ENCODE measurements at places on chromosomes 6 and 20.

DNA sequence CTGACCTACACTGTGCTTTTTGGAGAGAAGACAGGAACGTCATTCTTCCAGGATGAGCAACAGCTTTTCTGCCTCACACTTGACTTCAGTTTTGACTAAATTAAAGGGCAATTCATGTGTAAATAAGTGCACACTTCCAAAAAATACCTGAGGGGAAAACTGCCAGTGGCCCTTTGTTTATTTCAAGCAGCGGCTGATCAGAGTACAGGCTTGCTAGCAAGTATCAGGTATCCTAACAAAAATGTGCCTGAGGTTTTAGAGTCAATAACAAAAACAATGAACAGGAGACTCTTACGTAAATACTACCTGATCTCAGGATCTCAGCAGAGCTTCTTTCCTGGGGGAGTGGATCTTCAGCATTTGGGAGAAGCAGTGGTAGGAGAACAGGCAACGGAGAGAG lies 12.4 kb downstream of the LY86 start:
- no peak overlapping the region for H3K4me3 ChIP-seq
- DNase-seq = no peak
- peak overlapping the region; percentile 46 for H3K27ac ChIP-seq
- H3K36me3 ChIP-seq = peaks cover 52% of the 10 kb centered on the region

DNA sequence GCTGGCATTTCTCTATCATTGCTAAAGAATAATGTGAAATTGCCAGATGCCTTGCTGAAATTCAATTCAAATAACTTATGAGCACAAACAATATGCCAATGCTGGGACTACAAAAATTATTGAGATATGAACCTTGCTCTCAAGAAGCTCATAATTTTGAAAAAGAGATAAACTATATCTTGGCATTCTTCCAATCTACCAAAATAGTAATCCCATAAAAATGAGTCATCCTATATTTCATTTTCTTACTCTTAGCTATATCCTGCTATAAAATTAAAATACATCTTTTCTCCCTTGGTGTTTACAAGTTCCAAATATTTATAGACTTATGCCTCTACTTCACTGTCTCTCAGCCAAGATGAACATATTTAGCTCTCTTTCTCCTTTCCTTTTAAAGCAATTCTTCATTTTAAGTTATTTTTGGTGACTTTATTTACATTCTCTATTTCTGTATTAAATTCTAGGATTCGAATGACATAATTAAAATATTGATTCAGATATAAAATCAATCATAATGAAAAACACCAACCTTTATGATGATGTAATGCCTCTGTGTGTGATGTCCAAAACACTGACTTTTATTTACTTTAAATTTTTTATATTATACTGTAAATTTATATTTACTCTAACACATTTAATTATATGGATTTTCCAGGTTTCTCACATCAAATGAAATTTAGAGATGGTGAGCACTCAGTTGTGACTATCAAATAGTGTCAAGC lies 152.6 kb downstream of the CDK19 start:
- H3K27me3 ChIP-seq = no peaks in the 10 kb centered on the region
- DNase-seq = no peak

DNA sequence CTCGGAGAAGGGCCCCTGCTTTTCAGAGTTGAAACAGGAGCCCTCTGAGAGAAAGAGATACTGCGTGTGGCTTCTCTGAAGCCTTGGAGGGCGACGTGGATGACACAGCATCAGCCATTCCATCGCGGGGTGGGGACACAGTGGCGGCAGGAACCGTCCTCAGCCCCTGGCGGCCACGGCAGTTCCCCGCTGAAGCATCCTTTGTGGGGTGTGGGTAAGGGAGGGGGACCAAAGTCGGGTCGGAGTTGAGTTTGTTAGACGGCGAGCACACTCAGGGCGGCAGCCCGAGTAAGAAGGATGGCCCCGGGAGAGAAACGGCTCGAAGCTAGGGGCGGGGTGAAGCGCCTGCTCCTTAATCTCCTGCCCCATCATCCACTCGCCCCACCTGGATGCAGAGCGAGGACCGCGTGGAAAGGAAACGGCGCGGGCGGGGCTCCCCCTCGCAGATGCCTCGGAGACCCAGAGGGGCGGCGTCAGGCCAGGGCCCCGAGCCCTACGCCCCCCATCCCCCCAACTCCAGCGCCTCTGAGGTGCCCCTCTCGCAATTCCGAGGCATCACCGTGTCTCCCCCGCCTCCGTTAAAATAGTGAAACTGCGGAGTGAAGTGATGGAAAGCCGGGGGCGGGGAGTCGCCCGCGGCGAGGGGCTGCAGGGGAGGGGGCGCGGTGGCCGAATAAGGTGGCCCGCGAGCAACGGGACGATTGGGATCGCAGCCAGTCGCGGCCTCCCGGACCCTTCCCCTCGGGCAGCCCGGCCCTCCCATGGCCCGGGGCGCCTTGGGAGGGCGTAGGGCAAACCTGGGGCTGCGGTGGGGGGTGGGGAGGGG lies 796 bp upstream of the RREB1 start:
- peaks cover 1% of the 10 kb centered on the region for H3K27me3 ChIP-seq
- H3K4me3 ChIP-seq = peak overlapping the region; percentile 82
- H3K4me1 ChIP-seq = peaks cover 31% of the 10 kb centered on the region
- peaks cover 10% of the 10 kb centered on the region for H3K36me3 ChIP-seq
- peak overlapping the region; percentile 95 for H3K27ac ChIP-seq

GRCh38 chr6:142544199-142544838 lies 242.5 kb downstream of the ADGRG6 start:
- H3K36me3 ChIP-seq = peaks cover 3% of the 10 kb centered on the region
- H3K4me1 ChIP-seq = peaks cover 37% of the 10 kb centered on the region
- no peak for DNase-seq
- H3K27me3 ChIP-seq = no peaks in the 10 kb centered on the region
- peak overlapping the region; percentile 76 for H3K27ac ChIP-seq

DNA sequence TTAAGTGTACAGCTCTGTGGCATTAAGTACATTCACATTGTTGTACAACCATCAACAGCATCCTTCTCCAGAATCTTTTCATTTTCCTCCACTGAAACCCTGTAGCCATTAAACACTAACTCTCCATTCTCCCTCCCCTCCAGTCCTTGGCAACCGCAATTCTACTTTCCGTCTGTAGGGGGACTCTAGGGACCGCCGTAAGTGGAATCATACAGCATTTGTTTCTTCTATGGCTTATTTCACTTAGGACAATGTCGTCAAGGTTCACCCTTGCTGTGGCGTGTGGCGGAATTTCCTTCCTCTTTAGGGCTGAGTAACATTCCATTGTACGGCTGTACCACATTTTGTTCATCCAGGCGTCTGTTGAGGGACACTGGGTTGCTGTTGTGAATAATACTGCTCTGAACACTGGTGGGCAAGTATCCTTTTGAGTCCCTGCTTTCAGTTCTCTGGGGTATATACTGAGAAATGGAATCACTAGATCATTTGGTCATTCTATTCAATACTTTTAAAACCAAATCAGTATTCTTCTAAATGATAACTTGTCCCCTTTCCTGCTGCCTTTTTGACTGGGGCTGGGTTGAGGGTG lies 50.7 kb downstream of the PPP1R3G start:
- peaks cover 7% of the 10 kb centered on the region for H3K4me1 ChIP-seq
- H3K4me3 ChIP-seq = no peak overlapping the region
- H3K36me3 ChIP-seq = no peaks in the 10 kb centered on the region

GRCh38 chr6:77124604-77125003 lies 338.7 kb downstream of the HTR1B start:
- no peak overlapping the region for H3K27ac ChIP-seq
- H3K4me3 ChIP-seq = no peak overlapping the region
- DNase-seq = no peak
- H3K27me3 ChIP-seq = no peaks in the 10 kb centered on the region

- H3K27ac ChIP-seq = peak overlapping the region; percentile 97
- peaks cover 45% of the 10 kb centered on the region for H3K36me3 ChIP-seq
- peak; percentile 22 for DNase-seq
- peaks cover 49% of the 10 kb centered on the region for H3K4me1 ChIP-seq
Measured at GRCh38 chr6:116278854-116279231, 887 bp downstream of the TSPYL1 start.

DNA sequence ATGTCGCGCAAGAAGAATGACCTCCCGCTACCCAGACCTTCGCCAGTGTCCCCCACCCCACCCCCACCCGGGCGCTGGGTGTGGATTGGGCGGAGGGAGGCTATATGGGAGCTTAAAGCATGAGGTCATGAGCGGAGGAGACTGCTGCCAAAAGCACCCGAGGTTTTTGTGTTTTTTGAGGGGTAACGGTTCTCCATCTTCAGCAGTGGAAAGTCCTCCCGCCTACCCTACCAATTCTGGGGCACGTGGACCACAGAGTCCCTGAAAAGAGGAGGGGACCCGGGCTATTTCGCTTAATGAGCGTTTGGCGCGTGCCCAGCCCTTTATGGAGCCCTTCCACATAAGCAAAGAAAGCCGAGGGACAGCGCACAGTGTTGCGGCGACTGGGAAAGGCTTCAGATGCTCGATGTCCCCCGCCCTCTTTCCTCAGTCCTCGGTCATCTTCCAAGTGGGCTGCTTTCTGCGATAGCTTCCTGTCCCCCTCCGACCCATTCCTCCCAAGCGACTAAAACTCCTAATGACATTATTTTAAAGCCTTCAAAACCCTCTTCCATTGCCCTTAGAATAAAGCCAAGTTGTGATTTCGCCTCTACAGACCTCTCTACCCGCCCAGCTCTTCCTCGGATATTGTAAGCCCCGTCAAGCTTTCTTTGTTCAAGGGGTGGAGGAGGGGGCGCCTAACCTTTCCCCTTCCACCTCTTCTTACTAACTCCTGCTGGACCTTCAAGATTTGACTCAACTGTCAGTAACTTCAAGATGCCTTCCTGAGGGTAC lies 2.1 kb upstream of the TRERF1 start:
- H3K36me3 ChIP-seq = peaks cover 8% of the 10 kb centered on the region
- H3K4me3 ChIP-seq = peak overlapping the region; percentile 92
- peaks cover 25% of the 10 kb centered on the region for H3K4me1 ChIP-seq
- peak; percentile 18 for DNase-seq
- peak overlapping the region; percentile 55 for H3K27ac ChIP-seq

GRCh38 chr20:62802026-62802712 lies 2.5 kb upstream of the OGFR start:
- H3K4me1 ChIP-seq = peaks cover 44% of the 10 kb centered on the region
- peaks cover 24% of the 10 kb centered on the region for H3K36me3 ChIP-seq
- no peak overlapping the region for H3K27ac ChIP-seq
- no peak overlapping the region for H3K4me3 ChIP-seq
- no peaks in the 10 kb centered on the region for H3K27me3 ChIP-seq

- no peaks in the 10 kb centered on the region for H3K4me1 ChIP-seq
- H3K4me3 ChIP-seq = no peak overlapping the region
- no peaks in the 10 kb centered on the region for H3K36me3 ChIP-seq
- no peak overlapping the region for H3K27ac ChIP-seq
- H3K27me3 ChIP-seq = no peaks in the 10 kb centered on the region
Measured at GRCh38 chr20:53195876-53196610, 223.9 kb downstream of the TSHZ2 start.

GRCh38 chr6:28981833-28982475 lies 23.2 kb downstream of the ZNF311 start:
- peak overlapping the region; percentile 90 for H3K27ac ChIP-seq
- peaks cover 14% of the 10 kb centered on the region for H3K36me3 ChIP-seq
- peaks cover 68% of the 10 kb centered on the region for H3K4me1 ChIP-seq
- H3K4me3 ChIP-seq = peak overlapping the region; percentile 85
- DNase-seq = peak; percentile 60
- peaks cover 53% of the 10 kb centered on the region for H3K27me3 ChIP-seq

- peaks cover 3% of the 10 kb centered on the region for H3K36me3 ChIP-seq
- peaks cover 15% of the 10 kb centered on the region for H3K4me1 ChIP-seq
- no peak overlapping the region for H3K4me3 ChIP-seq
- H3K27ac ChIP-seq = no peak overlapping the region
- H3K27me3 ChIP-seq = no peaks in the 10 kb centered on the region
- DNase-seq = no peak
Measured at GRCh38 chr6:16595514-16596120, 165.6 kb downstream of the ATXN1 start.

GRCh38 chr20:37986873-37987601 lies 46.2 kb downstream of the TTI1 start:
- no peak overlapping the region for H3K27ac ChIP-seq
- DNase-seq = no peak
- peaks cover 24% of the 10 kb centered on the region for H3K36me3 ChIP-seq
- no peaks in the 10 kb centered on the region for H3K27me3 ChIP-seq
- no peak overlapping the region for H3K4me3 ChIP-seq
- H3K4me1 ChIP-seq = peaks cover 26% of the 10 kb centered on the region

DNA sequence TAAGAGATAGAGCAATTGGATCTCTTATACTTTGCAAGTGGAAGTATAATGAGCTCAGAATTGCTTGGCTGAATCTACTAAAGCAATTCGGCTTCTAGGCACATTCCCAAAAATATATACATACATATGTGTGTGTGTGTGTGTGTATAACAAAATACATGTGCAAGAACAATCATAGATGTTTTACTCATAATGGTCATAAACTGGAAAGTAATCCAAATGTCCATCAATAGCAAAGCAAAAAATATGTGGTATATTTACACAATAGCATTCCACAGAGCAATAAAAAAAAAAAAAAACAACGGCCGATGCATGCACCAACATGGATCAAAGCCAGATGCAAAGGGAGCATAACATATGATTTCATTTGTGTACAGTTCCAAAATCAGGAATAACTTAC lies 707.9 kb downstream of the RFPL4B start:
- DNase-seq = no peak
- H3K4me3 ChIP-seq = no peak overlapping the region
- no peaks in the 10 kb centered on the region for H3K27me3 ChIP-seq
- H3K27ac ChIP-seq = no peak overlapping the region
- no peaks in the 10 kb centered on the region for H3K4me1 ChIP-seq

All from activated CD4-positive, alpha-beta T cell treated with anti-CD3 and anti-CD28 coated beads, Interleukin-2, amount 10 ng/mL, durations not matched to agents 7 days and 5 days (primary cell).